Fibroblast of skin of left quadriceps (primary cell): ENCODE measurements at places on chromosomes 7 and 10.

DNA sequence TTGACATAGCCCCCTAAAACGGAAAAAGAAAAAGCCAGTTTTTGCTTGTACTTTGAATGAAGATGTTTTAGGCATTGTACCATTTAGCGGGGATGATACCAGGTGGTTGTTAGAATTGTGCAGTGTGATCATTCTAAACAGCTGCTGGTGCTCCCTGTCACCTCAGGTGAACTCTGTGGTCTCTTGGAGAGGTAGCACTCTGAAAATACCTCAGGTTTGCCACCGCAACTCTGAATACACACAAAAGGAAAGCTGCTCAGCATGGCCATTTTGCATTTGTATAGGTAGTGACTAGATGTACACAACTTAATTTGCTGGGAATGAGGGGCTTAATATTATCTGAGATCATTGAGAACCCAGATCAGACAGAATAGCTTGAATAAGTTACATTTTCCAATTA is 52.6 kb downstream of the PLEKHA8 start:
- DNase-seq = no peak

- no peak for DNase-seq
These were observed 90.2 kb upstream of the ITGB1 start for GRCh38 chr10:33048223-33048622.

- DNase-seq = no peak
These were observed 130.4 kb upstream of the GHITM start for GRCh38 chr10:84008878-84009277.

- DNase-seq = no peak
These were observed 16.1 kb upstream of the RAB11FIP2 start for GRCh38 chr10:118062798-118063238.
